ENCODE measurements at places on chromosomes 5 and 9.

DNA sequence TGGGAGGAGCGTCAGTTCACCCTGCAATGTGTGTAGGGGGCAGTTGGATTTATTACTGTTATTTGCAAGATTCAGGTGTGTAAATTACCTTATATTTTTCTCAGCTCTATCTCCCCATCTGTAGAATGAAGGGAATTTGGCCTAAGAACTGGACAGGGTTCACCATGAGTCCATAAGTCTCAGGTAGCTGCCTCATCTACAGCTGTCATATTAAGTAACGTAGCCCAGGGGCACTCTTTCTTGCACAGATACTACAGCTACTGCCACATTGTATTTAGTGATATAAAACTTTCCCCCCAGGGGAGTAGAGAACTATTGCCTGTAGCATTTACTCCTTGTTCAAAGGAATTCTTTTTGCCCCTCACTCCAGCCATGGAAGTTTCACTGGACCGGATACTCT, 301.4 kb upstream of the ZNF608 start:
- DNase-seq = no peak

DNA sequence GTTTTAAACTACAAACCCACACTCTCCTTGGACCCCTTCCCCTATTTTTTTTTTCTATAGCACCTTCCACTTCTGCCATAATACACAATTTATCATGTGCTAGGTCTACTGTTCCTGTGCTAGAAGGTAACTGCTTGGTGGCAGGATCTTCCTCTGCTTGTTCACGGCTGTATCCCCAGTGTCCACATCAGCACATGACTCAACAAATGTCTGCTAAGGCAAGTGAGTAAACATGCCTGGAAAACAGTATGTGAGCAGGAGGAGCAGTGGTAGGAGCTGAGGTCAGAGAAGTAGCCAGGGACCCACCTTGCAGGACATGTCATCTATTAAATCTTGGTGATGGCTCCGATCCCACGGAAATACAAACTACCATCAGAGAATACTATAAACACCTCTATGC, 79.4 kb downstream of the AUH start:
- DNase-seq = no peak

DNA sequence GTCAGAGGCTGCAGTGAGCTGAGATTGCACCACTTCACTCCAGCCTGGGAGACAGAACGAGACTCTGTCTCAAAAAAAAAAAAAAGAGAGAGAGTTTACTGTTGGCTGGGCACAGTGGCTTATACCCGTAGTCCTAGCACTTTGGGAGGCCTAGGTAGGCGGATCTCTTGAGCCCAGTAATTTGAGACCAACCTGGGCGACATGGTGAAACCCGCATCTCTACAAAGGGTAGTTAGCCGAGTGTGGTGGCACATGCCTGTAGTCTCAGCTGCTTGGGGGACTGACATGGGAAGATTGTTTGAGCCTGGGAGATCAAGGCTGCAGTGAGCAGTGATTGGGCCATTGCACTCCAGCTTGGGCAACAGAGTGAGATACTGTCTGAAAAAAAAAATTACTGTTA, 12.6 kb downstream of the HABP4 start:
- no peak for DNase-seq

- DNase-seq = no peak
These were observed 10.3 kb downstream of the GGTA1 start for GRCh38 chr9:121489344-121489743.

DNA sequence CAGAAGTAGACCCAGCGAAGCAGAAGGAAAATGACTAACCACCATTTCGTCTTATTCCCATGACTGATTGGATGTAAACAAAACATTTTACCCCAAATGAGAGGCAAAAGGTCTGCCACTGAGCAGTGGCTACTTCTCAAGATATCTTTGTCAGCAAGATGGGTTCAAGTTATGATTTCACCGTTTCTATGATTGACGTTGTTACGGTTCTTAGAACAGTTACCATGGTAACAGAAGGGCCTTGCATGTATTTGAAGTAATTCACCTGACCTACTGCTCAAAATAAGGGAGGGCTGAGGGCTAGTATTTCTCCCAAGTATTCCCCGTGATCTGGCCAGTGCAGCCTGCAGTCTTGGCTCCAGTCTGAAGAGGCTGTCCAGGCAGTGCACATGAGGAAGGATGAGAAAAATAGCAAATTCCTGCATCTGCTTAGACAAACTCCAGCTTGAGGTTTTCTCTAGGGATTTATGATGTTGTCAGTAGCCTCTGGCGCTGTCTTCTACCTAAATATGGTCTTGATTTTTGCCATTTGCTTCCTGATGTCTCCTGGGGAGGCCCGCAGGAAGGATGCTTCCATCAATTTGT, 372.7 kb downstream of the TMEM38B start:
- no peak for DNase-seq

DNA sequence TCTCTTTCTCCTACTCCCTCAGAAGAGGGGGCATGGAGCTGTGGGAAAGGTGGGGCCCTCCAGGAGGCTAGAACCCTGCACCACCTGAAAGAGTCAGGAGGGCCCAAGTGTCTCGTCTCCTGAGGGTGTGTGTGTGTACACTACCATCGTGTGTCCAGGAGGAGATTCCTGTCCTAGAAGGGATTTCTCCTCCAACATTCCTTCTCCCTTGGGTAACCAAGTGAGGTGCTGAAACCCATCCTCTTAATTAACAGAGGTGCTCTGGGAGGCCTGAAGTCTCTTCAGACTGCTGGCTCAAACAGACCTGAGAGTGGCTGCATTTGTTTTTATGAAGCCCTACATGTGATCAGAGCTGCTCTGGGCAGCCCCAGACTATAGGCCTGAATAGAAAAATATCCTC, 61.1 kb upstream of the FAM169A start:
- DNase-seq = no peak

GRCh38 chr9:98539954-98540353, 168.8 kb downstream of the GABBR2 start:
- DNase-seq = peak; percentile 68

DNA sequence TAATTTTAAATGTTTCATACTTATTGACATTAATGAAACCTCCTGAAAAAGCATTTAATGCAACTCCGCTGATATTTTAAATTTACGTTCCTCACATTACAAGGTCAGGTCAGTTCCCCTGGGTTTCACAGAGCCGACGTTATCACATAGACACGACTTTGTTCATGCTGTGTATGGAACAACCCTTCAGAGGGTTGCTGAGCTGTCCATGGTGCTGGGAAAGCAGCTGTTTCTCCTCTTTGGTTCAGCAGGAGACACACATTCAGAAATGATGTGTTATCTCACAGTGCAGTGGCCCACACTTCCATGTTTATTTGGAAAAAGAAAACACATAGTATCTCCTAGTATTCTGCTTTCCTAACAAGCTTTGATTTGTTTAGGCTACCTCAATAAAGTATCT, 53.5 kb downstream of the PPP2R2B start:
- no peak for DNase-seq

GRCh38 chr9:7811677-7812076, 12.1 kb upstream of the DMAC1 start:
- no peak for DNase-seq

GRCh38 chr9:70392189-70392588, 22.3 kb downstream of the KLF9 start:
- no peak for DNase-seq

DNA sequence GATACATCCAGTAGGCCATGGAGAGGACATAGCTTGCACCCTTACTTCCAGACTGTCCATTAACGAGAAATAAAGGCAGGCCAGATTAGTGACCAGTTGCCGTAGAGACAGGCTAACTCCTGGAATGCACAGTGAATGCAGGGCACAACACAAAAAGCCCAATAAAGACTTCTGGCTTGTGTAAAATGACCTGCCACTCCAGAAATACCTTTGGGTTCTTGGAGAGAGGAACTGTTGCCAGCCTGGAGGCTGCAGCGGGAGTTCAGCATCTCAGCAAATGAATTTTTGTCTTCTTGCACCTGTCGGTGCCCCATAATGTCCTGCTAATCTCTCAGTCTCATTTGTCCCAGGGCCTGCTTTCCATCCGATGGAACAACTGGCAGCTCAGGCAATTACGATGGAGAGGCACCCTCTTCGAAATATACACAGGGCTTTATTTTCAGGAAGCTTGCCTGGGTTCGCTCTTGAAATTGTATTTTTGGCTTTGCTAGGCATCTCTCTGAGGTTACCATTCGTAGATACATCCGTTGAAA, 538.8 kb upstream of the ZNF462 start:
- DNase-seq = no peak

- no peak for DNase-seq
These were observed 11.8 kb upstream of the COL5A1 start for GRCh38 chr9:134629586-134630392.

DNA sequence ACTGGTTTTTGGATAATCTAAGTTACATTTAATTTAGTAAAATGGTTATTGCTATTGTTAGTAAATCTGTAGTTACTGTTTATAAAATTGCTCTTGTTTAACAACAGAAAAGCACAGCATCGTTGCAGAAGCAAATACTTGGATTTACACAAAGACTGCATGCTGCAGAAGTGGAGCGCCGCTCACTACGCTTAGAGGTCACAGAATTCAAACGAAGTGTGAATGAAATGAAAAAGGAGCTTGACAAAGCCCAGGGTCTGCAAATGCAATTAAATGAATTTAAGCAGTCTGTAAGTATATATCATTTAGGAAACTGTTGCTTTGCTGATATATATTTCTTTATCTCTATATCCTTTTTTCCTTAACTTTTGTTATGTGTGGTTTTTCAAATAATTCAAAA, 226.0 kb downstream of the CCDC171 start:
- DNase-seq = no peak

- DNase-seq = no peak
These were observed 86.9 kb downstream of the RAPGEF6 start for GRCh38 chr5:131548176-131548575.

GRCh38 chr5:72171667-72172066, 64.4 kb downstream of the MAP1B start:
- no peak for DNase-seq

GRCh38 chr5:73705364-73705763, 79.4 kb downstream of the ARHGEF28 start:
- no peak for DNase-seq

DNA sequence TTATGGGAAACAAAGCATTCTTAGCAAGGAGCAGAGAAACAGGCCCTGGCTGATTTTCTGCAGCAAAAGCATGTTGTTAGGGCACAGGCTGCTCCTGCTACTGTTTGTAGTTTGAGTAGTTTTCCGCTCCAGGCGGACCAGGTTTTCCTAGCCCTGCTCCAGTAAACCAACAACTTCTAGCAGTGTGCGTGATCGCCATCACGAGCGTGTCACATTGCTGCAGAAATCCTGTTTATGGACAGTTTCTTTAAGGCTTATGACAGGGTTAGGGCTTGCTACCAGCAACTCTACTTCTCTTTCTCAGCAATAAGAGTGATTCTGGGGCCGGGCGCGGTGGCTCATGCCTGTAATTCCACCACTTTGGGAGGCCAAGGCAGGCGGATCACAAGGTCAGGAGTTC, 803.9 kb upstream of the CDH10 start:
- no peak for DNase-seq

- DNase-seq = no peak
These were observed 6.8 kb downstream of the TMEM250 start for GRCh38 chr9:136111910-136112309.

- DNase-seq = no peak
These were observed 146.0 kb upstream of the NMUR2 start for GRCh38 chr5:152551061-152551460.

DNA sequence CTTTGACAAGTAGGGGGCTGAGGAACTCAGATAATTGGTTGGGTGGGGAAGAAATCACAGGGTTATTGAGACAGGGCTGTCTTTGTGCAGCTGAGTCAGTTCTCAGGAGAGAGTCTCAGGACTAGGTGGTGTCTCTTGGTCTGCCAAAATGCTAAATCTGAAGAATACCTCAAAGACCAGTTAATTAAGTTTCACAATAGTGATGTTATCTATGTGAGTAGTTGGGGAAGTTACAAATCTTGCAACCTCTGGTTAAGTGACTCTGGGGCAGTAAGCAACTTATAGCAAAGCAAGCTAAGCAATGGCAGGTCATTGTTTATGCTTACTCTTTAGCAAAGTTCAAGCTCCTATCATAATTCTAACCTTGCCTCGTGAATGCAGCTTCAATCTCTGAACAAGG, 53.6 kb downstream of the GIN1 start:
- DNase-seq = no peak

DNA sequence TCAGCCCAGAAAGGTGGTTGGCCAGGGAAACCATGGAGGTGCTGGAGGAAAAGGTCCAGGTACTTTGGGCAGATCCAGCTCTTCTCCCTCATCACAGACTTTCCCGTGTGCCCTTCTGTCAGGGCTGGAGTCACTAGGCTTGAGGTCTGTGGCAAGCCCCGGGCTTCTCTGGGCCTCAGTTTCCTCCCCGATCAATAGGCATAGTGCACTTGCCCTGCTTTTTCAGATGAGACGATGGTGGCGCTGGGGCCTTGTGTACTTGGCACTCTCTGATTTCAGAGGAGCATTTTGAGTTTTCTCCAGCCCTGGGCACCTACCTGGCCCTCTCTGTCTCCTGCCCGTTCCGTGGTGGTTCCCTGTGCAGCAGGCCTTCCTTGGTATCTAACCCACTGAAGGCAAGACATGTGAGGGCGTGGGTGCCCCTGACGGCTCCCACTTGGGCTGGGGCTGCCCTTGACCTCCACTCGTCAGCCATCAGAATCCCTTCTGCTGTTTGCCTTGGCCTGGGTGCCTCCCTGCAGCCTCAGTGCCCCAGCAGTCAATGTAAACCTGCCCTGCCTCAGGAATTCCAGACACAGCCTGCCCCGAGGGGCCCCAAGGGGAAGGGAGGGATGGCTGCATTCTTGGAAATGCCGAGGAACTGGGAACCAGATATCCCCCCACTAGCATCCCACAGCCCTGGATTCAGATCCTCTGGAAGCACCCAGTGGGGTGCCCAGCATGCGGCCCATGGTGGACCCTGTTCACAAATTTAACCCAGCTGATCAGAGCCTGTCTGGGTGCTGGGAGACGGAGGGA, 66.3 kb upstream of the COL5A1 start:
- DNase-seq = no peak

DNA sequence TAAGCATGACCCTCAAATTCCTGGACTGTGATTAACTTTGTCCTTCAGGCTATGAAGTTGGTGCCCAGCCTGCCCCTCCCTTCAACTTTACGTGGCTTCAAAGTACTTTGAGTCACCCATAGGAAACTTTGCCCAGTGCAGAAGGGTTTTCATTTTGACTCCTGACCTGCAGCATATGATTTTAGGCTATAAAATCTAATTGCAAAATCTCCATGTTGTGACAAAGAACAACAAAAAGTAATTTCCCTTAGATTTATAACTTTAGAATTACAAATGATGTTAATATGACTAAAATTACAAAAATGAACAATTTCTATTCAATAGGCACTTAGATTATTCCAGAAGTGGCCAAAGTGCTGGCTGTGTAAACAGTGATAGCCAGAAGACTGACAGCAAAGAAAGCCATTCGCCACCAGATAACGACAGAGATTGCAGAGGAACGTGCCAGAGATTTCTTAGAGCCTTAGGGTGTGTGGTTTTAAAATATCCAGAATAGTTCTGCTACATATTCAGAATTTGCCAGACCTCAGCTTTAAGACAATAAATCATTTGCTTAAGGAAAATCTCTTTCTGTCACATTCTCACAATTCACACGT, 197.4 kb downstream of the SEMA5A start:
- DNase-seq = no peak

All from suppressor macrophage treated with lipopolysaccharide for 4 hours (primary cell).